Natural killer cell (primary cell): ENCODE measurements at places on chromosomes 5 and 9. TPM values are rescaled to one million over a fixed set of nuclear protein-coding genes. Genes with fewer than 3 reads are reported as not detected.

STK32A gene
- total RNA-seq = not detected

SLC6A19 gene
- not detected for total RNA-seq

SAXO1 gene
- 0.28 TPM for total RNA-seq

IFNB1 gene
- total RNA-seq = not detected

SH2D3C gene
- 86.8 TPM for total RNA-seq

- no peaks in the 10 kb centered on the region for H3K36me3 ChIP-seq
- no peak overlapping the region for H3K27ac ChIP-seq
- DNase-seq = no peak
These were observed 324.1 kb downstream of the PLK2 start for GRCh38 chr5:58135571-58136335.

GRCh38 chr5:131242728-131243255 is 21.1 kb upstream of the CDC42SE2 start:
- DNase-seq = no peak
- no peaks in the 10 kb centered on the region for H3K4me1 ChIP-seq
- H3K36me3 ChIP-seq = no peaks in the 10 kb centered on the region
- no peak overlapping the region for H3K4me3 ChIP-seq

- no peak overlapping the region for H3K27ac ChIP-seq
- no peak for DNase-seq
- H3K27me3 ChIP-seq = no peaks in the 10 kb centered on the region
- H3K4me3 ChIP-seq = no peak overlapping the region
- no peaks in the 10 kb centered on the region for H3K4me1 ChIP-seq
These were observed 578.4 kb downstream of the CCDC171 start for GRCh38 chr9:16131264-16131663.

GRCh38 chr9:82152181-82152580 is 163.6 kb downstream of the SPATA31D1 start:
- no peak for DNase-seq
- no peaks in the 10 kb centered on the region for H3K4me1 ChIP-seq
- no peaks in the 10 kb centered on the region for H3K36me3 ChIP-seq
- H3K4me3 ChIP-seq = no peak overlapping the region
- H3K27me3 ChIP-seq = no peaks in the 10 kb centered on the region

DNA sequence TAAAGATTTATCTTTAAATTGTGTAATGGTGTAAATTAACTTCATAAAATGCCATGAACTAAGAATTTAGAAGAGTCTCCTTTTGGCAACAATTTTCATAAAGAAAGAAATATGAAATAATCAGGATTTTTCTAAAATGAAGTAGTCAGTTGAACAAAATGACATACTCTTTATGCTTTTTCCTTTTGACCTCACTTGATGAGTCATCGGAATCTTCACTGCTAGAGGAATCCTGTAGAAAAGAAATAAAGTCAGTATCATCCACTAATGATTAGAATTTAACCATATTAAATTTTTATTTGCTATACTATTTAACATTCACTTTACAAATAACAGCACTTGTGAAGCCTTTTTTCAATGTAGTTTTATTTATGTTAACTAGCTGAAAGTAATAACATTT is 26.1 kb downstream of the CHD1 start:
- DNase-seq = no peak
- H3K36me3 ChIP-seq = peaks cover 71% of the 10 kb centered on the region
- no peaks in the 10 kb centered on the region for H3K4me1 ChIP-seq
- no peaks in the 10 kb centered on the region for H3K27me3 ChIP-seq
- no peak overlapping the region for H3K27ac ChIP-seq

DNA sequence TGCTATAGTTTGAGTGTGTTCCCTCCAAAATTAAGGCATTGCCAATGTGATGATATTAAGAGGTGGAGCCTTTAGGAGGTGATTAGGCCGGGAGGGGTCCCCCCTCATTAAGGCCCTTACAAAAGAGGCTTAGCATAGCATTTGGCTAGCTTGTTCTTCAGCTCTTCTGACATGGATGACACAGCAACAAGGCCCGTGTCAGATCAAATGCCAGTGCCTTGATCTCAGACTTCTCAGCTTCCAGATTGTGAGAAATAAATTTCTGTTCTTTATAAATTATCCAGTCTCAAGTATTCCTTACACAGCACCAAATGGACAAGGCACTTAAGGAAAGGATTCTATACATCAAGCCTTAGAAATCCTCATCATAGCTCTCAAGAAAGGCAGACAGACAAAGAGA is 31.8 kb downstream of the SLC38A9 start:
- H3K4me3 ChIP-seq = no peak overlapping the region
- H3K4me1 ChIP-seq = no peaks in the 10 kb centered on the region
- H3K36me3 ChIP-seq = no peaks in the 10 kb centered on the region
- H3K27ac ChIP-seq = no peak overlapping the region
- DNase-seq = no peak

- H3K27me3 ChIP-seq = no peaks in the 10 kb centered on the region
- no peak for DNase-seq
- no peak overlapping the region for H3K27ac ChIP-seq
- H3K4me3 ChIP-seq = no peak overlapping the region
- H3K36me3 ChIP-seq = no peaks in the 10 kb centered on the region
These were observed 109.5 kb upstream of the NR4A3 start for GRCh38 chr9:99712214-99712613.

GRCh38 chr9:27528886-27529315 is 713 bp downstream of the MOB3B start:
- H3K27ac ChIP-seq = peak overlapping the region; percentile 74
- H3K27me3 ChIP-seq = peaks cover 8% of the 10 kb centered on the region
- peaks cover 20% of the 10 kb centered on the region for H3K4me1 ChIP-seq
- no peaks in the 10 kb centered on the region for H3K36me3 ChIP-seq

DNA sequence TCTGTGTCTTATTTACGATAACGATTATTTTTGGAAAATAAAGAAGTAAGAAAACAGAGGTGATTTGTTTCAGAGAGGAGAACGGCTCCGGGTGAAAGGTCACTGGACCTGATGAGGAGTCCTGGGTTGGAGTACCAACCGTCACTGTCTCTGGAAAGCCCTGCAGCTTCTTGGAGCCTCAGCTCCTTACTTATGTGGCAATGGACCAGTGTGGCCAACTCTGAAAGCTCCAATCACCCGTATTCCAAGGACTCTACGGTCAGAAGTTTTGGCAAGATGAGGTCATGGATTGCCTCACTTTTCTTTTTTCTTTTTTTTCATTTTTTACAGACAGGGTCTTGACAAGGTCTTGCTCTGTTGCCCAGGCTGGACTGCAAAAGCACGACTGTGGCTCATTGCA is 84.8 kb downstream of the KLF4 start:
- H3K36me3 ChIP-seq = no peaks in the 10 kb centered on the region
- H3K27me3 ChIP-seq = no peaks in the 10 kb centered on the region
- H3K4me3 ChIP-seq = no peak overlapping the region

- H3K27me3 ChIP-seq = no peaks in the 10 kb centered on the region
- no peaks in the 10 kb centered on the region for H3K36me3 ChIP-seq
- H3K4me3 ChIP-seq = no peak overlapping the region
- H3K4me1 ChIP-seq = no peaks in the 10 kb centered on the region
- H3K27ac ChIP-seq = no peak overlapping the region
- no peak for DNase-seq
These were observed 17.8 kb upstream of the ZNF622 start for GRCh38 chr5:16483361-16483760.

DNA sequence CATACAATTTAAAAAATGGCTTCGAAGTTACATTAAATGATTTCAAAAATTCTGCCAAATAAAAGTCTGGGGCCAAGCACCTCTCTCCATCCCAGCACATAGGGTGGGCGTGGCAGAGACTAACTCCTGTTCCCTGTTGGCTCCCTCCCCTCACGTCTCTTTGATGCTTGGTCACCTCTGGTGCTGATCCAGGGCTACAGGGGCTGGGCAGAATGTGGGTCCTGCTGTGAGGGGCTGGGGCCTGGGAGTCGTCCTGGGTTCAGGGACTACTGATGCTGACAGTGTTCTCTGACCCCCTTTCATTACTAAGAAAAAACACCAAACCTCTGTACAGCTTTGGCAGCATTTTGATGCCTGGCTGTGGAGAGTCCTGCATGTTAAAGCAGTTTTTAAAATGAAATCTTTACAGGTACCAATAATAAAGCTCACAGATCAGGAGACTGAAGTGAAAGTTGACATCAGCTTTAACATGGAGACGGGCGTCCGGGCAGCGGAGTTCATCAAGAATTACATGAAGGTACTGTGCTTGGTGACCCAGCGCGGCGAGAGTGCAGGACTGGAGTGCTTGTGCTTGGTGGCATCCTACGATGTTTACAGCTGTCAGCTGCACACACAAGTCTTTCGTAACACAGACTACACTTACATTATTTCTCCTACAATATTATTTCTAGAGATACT is 29.0 kb downstream of the TENT4A start:
- no peaks in the 10 kb centered on the region for H3K4me1 ChIP-seq
- H3K4me3 ChIP-seq = no peak overlapping the region
- H3K36me3 ChIP-seq = peaks cover 39% of the 10 kb centered on the region
- H3K27ac ChIP-seq = no peak overlapping the region
- no peaks in the 10 kb centered on the region for H3K27me3 ChIP-seq

GRCh38 chr5:74418709-74419108 is 221.8 kb downstream of the ENC1 start:
- no peaks in the 10 kb centered on the region for H3K4me1 ChIP-seq
- H3K27me3 ChIP-seq = no peaks in the 10 kb centered on the region
- DNase-seq = no peak
- H3K36me3 ChIP-seq = no peaks in the 10 kb centered on the region

DNA sequence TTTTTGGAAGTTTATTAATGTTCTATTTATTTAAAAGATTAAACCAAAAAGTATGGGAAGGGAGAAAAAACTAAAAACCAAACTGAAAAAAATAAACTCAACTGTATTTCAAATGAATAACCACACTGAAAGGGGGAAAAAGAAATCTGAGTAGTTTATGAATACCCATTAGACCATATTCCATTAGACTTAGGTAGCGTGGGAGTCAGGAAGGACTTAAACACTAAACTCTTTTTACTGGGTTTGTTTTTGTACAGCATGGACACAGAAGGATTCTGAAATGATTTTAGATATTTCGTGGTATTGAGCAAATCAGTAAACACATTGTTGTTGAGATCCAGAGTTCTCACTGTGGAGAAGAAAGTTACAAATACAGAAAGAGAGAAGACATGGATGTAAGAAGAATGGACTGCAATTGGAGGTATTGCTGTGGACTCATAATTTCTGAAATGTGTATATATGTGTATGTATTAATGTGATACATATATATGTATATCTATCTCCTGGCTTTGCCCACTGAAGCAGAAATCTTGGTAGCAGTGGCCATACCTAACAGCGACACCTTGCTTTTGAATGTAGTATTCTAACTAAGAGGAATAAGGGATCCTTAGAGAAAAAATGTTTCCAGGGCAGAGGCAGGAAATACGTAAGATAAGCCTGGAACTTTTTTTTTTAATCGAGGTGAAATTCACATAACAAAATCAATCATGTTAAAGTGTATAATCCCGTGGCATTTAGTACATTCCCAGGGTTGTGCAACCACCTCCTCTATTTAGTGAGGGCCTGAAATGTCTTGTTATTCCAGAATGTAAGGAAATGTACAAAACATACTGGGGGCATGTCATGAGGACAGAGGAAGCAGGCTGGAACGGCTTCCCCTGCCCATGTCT is 228.8 kb downstream of the SMARCA2 start:
- H3K36me3 ChIP-seq = no peaks in the 10 kb centered on the region
- no peak overlapping the region for H3K4me3 ChIP-seq
- no peak overlapping the region for H3K27ac ChIP-seq
- no peaks in the 10 kb centered on the region for H3K27me3 ChIP-seq

DNA sequence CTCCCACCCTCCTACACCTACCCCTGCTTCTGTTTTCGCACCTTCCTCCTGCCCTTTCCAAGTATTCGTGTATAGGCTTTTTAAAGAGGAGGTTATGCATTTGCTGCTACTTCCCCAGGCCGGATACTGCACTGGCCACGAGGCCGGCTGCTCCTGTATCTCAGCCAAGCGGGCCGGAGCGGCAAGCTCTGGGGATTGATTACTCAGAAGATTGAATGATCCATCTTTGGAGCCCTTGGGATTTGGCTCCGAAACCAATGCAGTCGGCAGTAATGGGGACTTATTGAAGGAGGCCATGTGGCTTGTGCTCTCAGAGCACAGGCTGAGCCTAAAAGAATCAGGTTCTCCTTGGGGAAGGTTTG is 405.3 kb downstream of the TLE4 start:
- H3K27ac ChIP-seq = no peak overlapping the region
- H3K27me3 ChIP-seq = no peaks in the 10 kb centered on the region
- H3K36me3 ChIP-seq = no peaks in the 10 kb centered on the region
- H3K4me1 ChIP-seq = no peaks in the 10 kb centered on the region

- no peaks in the 10 kb centered on the region for H3K27me3 ChIP-seq
- H3K4me1 ChIP-seq = peaks cover 9% of the 10 kb centered on the region
- no peak for DNase-seq
- no peak overlapping the region for H3K4me3 ChIP-seq
- no peaks in the 10 kb centered on the region for H3K36me3 ChIP-seq
- H3K27ac ChIP-seq = no peak overlapping the region
These were observed 39.0 kb upstream of the EXOC3 start for GRCh38 chr5:403995-404394.

DNA sequence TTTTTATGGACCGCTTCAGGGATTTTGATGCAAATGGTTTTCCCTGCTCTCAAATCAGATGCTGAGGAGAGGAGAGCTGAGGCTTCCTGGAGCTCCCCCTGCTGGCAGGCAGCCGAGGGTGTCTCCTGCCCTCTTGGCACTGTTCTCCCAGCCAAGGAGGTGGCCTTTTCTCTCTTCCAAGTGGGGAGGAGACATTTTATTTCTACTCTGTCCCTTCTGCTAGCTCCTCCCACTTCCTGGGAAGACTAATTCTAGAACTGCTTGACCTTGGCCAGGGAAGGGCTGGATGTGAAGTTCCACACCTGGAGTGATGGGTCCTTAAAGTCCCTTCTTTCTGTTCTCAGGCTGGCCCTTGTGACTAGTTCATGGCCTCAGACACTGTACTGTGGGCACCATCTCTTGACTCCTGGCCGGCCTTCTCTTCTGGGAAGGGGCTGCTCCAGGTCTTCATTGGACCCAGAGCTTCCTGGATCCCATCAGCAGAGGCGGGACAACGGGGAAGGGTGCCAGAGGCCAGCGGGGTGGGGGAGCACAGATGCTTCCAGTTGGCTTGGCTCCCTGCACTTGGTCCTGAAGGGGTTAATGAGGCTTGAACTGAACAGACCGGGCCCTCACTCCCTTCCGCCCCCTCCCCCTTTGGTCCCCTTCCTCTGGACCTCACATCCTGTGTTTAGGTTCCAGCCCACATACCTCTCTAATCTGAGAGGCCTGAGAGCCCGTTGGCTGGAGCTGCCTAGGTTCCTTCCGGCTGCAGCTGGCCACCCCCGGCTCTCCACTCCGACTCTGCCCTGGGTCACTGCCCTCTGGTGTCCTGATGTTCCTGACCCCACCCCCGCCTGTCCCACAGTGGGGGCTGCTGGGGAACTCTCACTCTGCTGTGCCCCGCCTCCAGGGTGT is 32.1 kb downstream of the PTPA start:
- peaks cover 17% of the 10 kb centered on the region for H3K36me3 ChIP-seq
- H3K27ac ChIP-seq = no peak overlapping the region
- no peak overlapping the region for H3K4me3 ChIP-seq
- H3K27me3 ChIP-seq = no peaks in the 10 kb centered on the region
- H3K4me1 ChIP-seq = peaks cover 35% of the 10 kb centered on the region
- peak; percentile 74 for DNase-seq
